A549 treated with DMSO at 1 μM for 4 hours (cell line): ENCODE measurements at places on chromosomes 1 and 21. TPM values are rescaled to one million over a fixed set of nuclear protein-coding genes. Genes with fewer than 3 reads are reported as not detected.

S100A2 gene
- 16.8 to 29.9 TPM (median 23.4 TPM) in 5 replicates for total RNA-seq

FMOD gene
- total RNA-seq, result 0.09 TPM in 1 of 5 replicates, not detected in the others

YIPF1 gene
- total RNA-seq, result 11.2 to 14.2 TPM (median 14.0 TPM) in 5 replicates

FAM151A gene
- total RNA-seq, result not detected in 5 replicates

DDR2 gene
- total RNA-seq, result 0.19 to 0.49 TPM (median 0.34 TPM) in 5 replicates

SPRR1A gene
- not detected in 5 replicates for total RNA-seq

NAV1 gene
- 8.0 to 16.4 TPM (median 11.6 TPM) in 5 replicates for total RNA-seq

SPOCD1 gene
- total RNA-seq, result 4.6 to 8.0 TPM (median 5.0 TPM) in 5 replicates

KLHDC8A gene
- total RNA-seq, result 0.36 to 0.81 TPM (median 0.58 TPM) in 5 replicates

RBP7 gene
- 4.9 to 6.4 TPM (median 5.6 TPM) in 5 replicates for total RNA-seq

LAMC2 gene
- total RNA-seq, result 27.6 to 40.3 TPM (median 29.1 TPM) in 5 replicates

AKR7A2 gene
- 38.9 to 53.4 TPM (median 48.8 TPM) in 5 replicates for total RNA-seq

GNG12 gene
- total RNA-seq, result 56.6 to 88.6 TPM (median 74.7 TPM) in 5 replicates

PADI4 gene
- total RNA-seq, result 0.09 TPM in 1 of 5 replicates, not detected in the others

ZZZ3 gene
- total RNA-seq, result 18.5 to 25.8 TPM (median 20.2 TPM) in 5 replicates

TRPM2 gene
- 5.9 to 12.8 TPM (median 9.0 TPM) in 5 replicates for total RNA-seq

ADORA1 gene
- 0.62 to 1.5 TPM (median 1.3 TPM) in 5 replicates for total RNA-seq

CNN3 gene
- 51.5 to 59.7 TPM (median 58.9 TPM) in 5 replicates for total RNA-seq

PHC2 gene
- 85.0 to 101 TPM (median 87.8 TPM) in 5 replicates for total RNA-seq

AMY1A gene
- total RNA-seq, result not detected in 5 replicates

DMBX1 gene
- total RNA-seq, result 0.67 to 1.3 TPM (median 1.1 TPM) in 5 replicates

WNT2B gene
- 0.17 to 0.47 TPM (median 0.33 TPM) in 5 replicates for total RNA-seq

PM20D1 gene
- total RNA-seq, result not detected in 5 replicates
